ENCODE measurements at places on chromosomes 6 and 20. TPM values are rescaled to one million over a fixed set of nuclear protein-coding genes. Genes with fewer than 3 reads are reported as not detected.

DNA sequence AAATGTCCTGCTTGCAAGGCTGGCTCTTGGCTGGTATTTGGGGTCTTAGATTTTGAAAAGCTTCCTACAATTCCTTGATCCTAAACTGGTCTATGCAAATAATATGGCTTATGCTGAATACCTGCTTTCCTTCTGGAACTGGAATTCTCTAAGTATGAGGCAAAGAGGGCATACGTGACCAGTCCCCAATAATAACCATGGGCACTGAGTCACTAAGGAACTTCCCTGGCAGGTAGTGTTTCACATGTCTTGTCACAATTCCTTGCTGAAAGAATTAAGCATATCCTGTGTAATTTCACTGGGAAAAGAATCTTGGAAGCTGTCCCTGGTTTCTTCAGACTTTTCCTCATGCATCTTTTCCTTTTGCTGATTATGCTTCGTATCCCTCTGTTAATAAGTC lies 106.5 kb downstream of the MMS22L start:
- H3K27me3 ChIP-seq: no peaks in the 10 kb centered on the region
- no peaks in the 10 kb centered on the region for H3K36me3 ChIP-seq
- no peak for ATAC-seq
- no peak overlapping the region for H3K27ac ChIP-seq

- H3K36me3 ChIP-seq: no peaks in the 10 kb centered on the region
- peaks cover 72% of the 10 kb centered on the region for H3K27me3 ChIP-seq
- no peak overlapping the region for H3K4me3 ChIP-seq
- H3K4me1 ChIP-seq: peaks cover 8% of the 10 kb centered on the region
- no peak overlapping the region for H3K27ac ChIP-seq
Measured at GRCh38 chr6:1597924-1598323, 11.8 kb upstream of the FOXC1 start.

The TNF gene
- not detected for total RNA-seq

The C20orf202 gene
- total RNA-seq: 0.27 TPM

DNA sequence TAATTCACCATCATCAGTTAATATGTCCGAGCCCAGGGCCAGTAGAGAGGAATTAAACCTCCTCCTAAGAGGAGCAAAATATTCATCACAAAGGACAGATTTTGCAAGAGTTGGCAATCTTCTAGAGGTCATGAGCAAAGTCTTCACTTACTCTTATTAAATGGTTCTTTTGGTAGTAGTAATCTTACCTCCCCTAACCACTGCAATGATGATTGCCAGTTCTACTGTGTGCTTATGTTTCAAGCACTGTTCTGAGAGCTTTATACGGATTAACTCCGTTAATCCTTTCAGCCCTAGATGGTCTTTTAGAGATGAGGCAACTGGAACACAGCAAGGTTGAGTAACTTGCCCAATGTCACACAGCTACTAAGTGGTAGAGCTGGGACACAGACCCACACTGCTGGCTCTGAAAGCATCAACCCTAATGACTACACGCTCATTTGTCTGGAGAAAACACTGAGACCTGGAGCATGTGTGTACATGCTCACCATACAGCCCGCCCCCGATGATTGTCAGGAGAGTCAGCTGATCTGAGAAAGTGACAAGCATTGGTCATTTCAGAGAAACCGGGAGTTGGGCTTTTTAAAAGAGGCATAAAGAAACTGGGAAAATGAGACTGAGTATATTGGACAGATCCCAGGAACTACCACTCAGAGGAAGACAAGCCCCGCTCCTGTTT lies 276.0 kb downstream of the NRN1 start:
- no peaks in the 10 kb centered on the region for H3K27me3 ChIP-seq
- ATAC-seq: peak; percentile 72
- no peaks in the 10 kb centered on the region for H3K4me1 ChIP-seq
- H3K27ac ChIP-seq: no peak overlapping the region
- no peak overlapping the region for H3K4me3 ChIP-seq

The CST3 gene
- total RNA-seq: 1,644 TPM

GRCh38 chr20:18377896-18378481 lies 88.8 kb downstream of the DZANK1 start:
- H3K4me1 ChIP-seq: no peaks in the 10 kb centered on the region
- no peak overlapping the region for H3K27ac ChIP-seq
- H3K27me3 ChIP-seq: no peaks in the 10 kb centered on the region
- no peaks in the 10 kb centered on the region for H3K36me3 ChIP-seq
- no peak overlapping the region for H3K4me3 ChIP-seq
- no peak for ATAC-seq

The SCRT2 gene
- total RNA-seq: not detected

The HNF4A gene
- not detected for total RNA-seq

The HCK gene
- total RNA-seq: 12.8 TPM

The HLA-DOB gene
- not detected for total RNA-seq

GRCh38 chr6:168495133-168495532 lies 54.1 kb downstream of the SMOC2 start:
- H3K36me3 ChIP-seq: no peaks in the 10 kb centered on the region
- H3K4me3 ChIP-seq: no peak overlapping the region
- no peaks in the 10 kb centered on the region for H3K27me3 ChIP-seq
- H3K4me1 ChIP-seq: peaks cover 3% of the 10 kb centered on the region
- no peak for ATAC-seq

DNA sequence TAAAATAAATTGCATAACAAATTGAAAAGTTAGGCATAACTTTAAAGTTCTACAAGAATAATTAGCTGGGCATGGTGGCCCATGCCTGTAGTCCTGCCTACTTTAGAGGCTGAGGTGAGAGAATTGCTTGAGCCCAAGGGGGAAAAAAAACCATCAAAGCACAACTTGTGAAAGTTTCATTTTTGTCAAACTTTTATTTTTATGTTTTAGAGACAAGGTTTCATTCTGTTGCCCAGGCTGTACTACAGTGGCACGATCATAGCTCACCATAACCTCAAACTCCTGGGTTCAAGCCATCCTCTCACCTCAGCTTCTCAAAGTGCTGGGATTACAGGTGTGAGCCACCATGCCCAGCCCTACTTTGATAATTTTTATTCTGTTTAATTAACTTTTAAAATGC lies 14.2 kb downstream of the KATNA1 start:
- no peak overlapping the region for H3K4me3 ChIP-seq
- H3K36me3 ChIP-seq: peaks cover 58% of the 10 kb centered on the region
- no peaks in the 10 kb centered on the region for H3K4me1 ChIP-seq
- no peaks in the 10 kb centered on the region for H3K27me3 ChIP-seq

DNA sequence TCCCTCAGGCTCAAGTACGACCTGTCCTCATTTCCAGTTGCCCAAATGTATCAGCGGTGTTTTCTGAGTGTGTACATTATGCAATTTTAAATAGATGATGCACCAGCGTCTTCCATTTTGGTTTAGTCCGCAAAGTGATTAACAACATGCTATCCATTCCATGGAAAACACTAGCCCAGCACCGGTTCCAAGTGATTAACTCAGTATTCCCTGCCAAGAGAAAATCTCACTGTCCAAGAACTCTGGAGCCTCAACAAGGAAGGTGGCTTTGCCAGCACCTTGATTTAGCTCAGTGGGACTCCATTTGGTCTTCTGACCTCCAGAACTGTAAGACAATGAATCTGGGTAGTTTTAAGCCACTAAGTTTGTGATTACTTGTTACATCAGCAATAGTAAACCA lies 107.2 kb downstream of the FOXC1 start:
- H3K27me3 ChIP-seq: no peaks in the 10 kb centered on the region
- no peak overlapping the region for H3K27ac ChIP-seq
- H3K4me1 ChIP-seq: no peaks in the 10 kb centered on the region
- ATAC-seq: no peak
- no peaks in the 10 kb centered on the region for H3K36me3 ChIP-seq

DNA sequence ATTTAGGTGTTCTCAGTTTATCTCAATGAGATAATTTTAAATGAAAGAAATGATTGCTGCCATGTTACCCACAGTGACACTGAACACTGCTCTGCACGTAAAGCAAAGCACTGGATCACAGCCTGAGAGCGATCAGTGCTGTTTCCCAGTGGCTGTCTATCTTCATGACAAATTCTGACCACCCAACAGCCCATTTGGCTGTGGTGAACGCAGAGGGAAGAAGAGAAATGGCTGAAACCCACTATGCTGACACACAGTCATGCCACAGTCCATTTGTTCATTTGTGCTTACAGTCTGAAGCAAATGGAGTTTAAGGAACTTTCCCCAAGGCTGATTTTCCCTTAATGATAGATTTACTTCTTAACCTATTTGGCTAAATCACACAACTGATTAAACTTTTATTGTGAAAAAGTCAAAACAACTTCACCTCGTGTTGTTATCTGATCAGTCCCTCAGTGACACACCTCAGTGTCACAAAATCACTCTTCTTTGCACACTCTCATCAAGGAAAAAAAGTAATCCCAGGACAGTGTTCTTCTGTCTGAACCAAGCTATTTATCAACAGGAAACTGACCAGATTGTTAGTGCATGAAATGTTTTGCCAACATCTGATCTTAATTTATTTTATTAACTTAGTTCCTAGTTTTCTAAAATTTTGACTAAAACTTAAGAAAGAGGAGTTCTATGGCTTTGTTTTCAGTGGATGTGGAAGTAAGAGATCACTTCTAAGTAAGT lies 225.1 kb downstream of the TBX18 start:
- H3K27me3 ChIP-seq: no peaks in the 10 kb centered on the region
- ATAC-seq: no peak

The HCRTR2 gene
- total RNA-seq: not detected

- no peaks in the 10 kb centered on the region for H3K4me1 ChIP-seq
- H3K27me3 ChIP-seq: no peaks in the 10 kb centered on the region
- H3K27ac ChIP-seq: no peak overlapping the region
- H3K36me3 ChIP-seq: no peaks in the 10 kb centered on the region
- ATAC-seq: no peak
Measured at GRCh38 chr6:136090929-136091328, 159.2 kb downstream of the MTFR2 start.

The ABRACL gene
- 0.78 TPM for total RNA-seq

DNA sequence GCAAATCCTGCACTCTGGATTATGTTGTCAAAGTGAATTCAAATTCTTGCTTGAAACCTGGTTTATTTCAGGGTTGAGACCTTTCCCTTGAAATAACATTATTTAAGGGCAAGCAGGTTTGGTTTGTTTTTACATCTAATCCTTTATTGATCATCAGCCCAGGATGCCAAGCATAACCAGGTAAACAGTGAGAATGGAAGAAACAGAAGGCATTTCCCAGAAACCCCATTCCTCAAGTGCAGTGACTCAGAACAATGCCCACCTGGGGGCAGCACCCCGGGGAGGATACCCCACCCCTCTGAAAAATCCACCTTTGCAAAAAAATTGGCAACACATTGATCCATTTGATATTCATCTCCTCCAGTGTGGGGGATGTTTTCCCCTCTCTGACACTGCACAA lies 32.5 kb downstream of the POFUT1 start:
- H3K4me3 ChIP-seq: no peak overlapping the region
- H3K27me3 ChIP-seq: no peaks in the 10 kb centered on the region
- H3K36me3 ChIP-seq: peaks cover 23% of the 10 kb centered on the region
- ATAC-seq: no peak
- no peak overlapping the region for H3K27ac ChIP-seq
- no peaks in the 10 kb centered on the region for H3K4me1 ChIP-seq

- H3K4me3 ChIP-seq: no peak overlapping the region
- peak; percentile 51 for ATAC-seq
- peaks cover 14% of the 10 kb centered on the region for H3K4me1 ChIP-seq
- H3K27ac ChIP-seq: no peak overlapping the region
Measured at GRCh38 chr6:30219244-30219643, 6.0 kb upstream of the TRIM26 start.

DNA sequence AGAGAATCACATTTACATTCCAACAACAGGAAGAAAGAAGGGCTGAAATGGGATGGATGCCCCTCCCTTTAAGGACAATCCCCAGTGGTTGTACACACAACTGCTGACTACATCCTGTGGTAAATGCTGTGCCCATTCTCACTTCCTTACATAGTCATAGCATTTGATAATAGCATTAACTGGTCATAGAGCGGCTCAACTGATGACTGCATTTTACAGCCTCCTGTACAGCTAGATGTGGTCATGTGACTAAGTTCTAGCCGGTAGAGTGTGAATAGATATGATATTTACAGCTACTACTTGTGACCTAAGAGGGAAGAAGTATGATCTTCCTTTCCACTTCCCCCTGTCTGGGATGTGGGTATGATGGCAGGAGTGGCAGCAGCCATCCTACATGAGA lies 24.7 kb downstream of the KCNK17 start:
- no peak overlapping the region for H3K27ac ChIP-seq
- H3K36me3 ChIP-seq: no peaks in the 10 kb centered on the region
- no peak overlapping the region for H3K4me3 ChIP-seq
- peaks cover 14% of the 10 kb centered on the region for H3K27me3 ChIP-seq
- H3K4me1 ChIP-seq: no peaks in the 10 kb centered on the region

The ABHD16A gene
- 49.4 TPM for total RNA-seq

DNA sequence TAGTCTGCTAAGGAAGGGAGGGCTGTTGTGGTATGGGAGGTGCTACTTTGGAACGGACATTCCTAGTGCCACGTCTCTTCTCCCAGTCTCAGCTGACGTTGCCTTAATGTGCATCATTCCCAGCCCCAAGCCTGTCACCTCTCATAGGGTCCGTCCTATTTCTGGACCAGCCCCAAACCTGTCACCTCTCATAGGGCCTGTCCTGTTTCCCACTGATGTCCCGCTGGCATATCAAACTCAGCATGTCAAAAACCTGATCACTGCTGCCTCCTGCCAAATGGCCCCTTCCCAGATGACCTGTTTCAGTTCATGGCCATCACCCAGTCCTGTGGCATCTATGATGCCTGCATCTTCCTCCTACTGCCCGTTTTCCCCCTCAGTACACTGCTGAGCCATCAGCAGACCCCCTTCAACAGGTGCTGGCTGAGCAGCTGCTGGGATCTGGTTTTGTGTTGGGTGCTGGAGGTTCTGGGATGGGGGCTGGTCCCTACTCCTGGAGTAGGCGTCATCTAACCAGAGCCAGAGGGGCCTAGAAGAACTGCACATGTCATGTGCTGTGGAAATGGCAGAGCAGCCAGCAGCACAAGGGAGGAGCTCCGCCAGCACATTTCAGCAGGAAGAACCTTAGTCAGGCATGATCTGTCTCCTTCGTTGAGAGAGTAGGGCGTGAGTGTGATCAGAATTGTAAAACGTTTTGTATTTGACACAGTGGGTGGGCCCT lies 3.3 kb downstream of the ENTPD6 start:
- H3K36me3 ChIP-seq: no peaks in the 10 kb centered on the region
- no peak for ATAC-seq
- no peak overlapping the region for H3K4me3 ChIP-seq
- no peaks in the 10 kb centered on the region for H3K27me3 ChIP-seq
- H3K27ac ChIP-seq: peak overlapping the region; percentile 30
- H3K4me1 ChIP-seq: peaks cover 57% of the 10 kb centered on the region

DNA sequence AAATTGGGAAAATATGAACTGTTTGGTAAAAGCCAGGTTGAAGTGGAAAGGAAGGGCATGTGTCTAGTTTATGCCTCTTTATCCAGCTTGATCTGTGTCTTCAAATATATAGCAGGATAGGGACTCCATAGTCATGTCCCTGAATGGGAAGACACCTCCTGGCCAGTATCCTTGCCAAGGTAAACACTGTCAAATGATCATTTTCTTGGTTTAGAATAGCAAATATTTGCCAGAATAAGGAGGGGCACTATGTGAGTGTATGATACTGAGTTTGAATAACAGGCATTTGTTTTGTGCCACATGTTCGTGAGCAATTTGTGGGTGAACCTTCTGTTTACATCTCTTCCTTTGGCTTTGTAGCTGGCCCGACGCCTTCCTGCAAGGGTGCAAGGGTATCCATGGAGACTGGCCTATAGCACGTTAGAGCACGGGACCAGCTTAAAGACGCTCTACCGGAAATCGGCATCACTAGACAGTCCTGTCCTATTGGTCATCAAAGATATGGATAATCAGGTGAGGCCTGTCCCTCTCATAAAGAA lies 34.2 kb upstream of the HINT3 start:
- H3K4me1 ChIP-seq: peaks cover 9% of the 10 kb centered on the region
- no peaks in the 10 kb centered on the region for H3K27me3 ChIP-seq
- peaks cover 63% of the 10 kb centered on the region for H3K36me3 ChIP-seq
- no peak overlapping the region for H3K4me3 ChIP-seq

- H3K4me3 ChIP-seq: no peak overlapping the region
- no peak for ATAC-seq
- no peaks in the 10 kb centered on the region for H3K36me3 ChIP-seq
Measured at GRCh38 chr20:12058216-12058615, 140.5 kb downstream of the BTBD3 start.
